Stimulated activated CD8-positive, alpha-beta memory T cell treated with anti-CD3 and anti-CD28 coated beads, Interleukin-7, amount 100 ng/mL, for 48 hours (primary cell): ENCODE measurements at places on chromosomes 4 and X.

DNA sequence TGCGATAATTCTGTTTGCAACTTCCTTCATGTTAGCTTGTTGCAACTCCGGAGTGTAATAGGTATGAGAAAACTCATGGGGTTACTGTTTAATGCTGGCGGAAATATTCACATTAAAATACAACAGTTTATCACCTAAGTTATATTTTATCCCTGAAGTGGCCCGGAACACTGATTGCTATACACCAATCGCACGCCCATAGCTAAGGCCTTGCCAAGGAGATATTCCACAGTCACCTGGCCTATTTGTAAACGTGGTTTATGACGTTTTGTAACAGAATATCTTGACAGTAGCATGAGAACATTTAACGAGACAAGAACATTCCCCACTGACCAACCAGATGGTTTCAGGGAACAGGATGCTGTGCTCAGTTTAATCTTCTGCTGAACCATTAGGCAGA lies 23.2 kb upstream of the FAM90A26 start:
- no peak for DNase-seq

DNA sequence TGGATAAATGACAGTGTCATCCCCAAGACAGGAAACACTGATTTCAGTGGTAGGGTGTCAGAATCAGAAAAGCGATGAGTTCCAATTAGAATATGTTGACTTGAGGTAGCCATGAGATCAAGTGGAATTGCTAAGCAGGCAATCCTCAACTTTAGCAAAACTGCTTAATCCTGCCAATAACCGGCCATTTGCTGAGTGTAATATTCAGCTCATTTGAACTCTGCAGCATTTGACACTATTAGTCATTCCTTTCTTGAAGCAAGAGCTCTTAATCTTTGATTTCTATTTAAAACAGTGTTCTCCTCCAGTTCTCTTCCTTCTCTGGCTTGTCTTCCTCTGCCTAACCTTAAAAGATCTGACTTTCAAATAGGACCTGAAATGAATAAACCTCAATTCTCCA lies 68.7 kb upstream of the DCLK2 start:
- DNase-seq = no peak

DNA sequence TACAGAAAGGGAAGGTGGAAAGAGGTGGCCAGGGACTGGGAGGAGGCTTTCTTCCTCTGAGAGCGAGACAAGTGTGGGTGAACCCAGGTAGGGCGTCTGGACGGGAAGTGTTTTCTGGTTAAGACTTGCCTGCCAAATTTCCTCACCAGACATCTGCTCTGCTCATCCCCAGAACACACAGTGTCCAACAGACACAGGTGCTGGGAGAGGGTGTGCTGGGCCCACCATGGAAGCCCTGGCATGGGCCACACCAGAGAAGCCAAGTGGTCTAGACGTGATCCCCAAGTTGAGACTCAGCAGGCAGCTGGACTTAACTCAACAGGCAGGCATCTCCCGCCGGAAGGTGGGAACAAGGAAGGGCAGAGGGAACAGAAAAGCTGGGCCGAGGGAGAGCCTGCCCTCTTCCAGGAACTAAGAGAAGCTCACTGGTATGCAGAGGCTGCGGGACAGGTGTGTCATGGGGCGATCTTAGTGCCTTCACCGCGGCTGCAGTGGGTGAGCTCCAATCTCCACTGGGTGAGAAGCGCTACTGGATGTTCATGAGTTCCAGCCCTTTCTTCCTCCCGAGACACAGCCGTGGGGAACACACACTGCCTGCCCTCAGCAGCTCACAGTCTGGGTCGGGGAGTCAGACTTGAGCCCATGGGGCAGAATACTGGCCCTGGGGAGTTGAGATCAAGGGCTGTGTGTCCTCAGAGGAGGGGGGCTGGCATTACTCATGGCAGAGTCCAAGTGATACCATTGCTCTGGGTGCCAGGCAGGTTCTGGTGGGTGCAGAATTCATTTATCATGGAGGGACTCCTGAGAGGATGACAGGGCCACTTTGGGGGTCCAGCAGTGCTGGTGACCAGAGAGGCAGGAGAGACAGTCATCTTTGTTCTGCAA lies 110.2 kb downstream of the CPZ start:
- DNase-seq = no peak

GRCh38 chrX:13047759-13048158 lies 3.3 kb upstream of the FAM9C start:
- no peak for DNase-seq

GRCh38 chrX:120476714-120477113 lies 7.6 kb upstream of the LAMP2 start:
- no peak for DNase-seq

DNA sequence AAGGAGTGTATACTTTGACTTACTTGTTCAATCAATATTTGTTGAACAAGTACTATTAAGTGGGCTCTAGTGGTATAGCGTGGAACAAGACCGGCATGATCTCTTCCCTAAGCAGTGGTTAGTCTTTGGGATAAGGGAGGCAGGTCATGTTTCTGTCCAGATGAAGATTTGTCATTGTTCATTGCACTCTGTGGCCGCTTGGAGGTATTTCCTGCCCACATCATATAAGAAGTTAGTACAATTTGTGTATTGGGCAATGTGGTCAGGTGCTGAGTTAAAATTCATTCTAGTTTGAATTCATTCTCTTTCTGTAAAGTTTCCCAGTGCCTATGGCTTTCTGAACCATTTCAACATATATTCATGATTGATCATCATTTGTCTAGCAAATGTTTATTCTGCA lies 101.1 kb upstream of the SHISA3 start:
- no peak for DNase-seq

DNA sequence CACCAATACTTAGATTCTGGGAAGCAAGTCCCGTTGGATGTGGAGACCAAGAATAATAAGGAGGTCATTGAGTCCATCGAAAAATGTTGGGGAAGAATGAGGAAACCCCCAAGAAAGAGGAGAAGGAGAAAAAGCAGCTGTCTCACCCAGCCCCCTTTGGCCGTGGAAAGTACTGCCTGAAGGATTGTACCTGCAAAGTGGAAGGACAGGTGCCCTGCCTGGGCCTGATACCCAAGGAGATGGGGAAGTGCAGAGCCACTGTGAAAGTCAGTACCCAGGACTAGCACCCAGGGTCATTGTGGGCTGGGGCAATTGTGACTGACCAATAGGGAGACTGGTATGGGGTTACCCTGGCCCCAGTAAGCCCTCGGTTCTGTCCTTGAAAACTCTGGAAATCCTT lies 13.8 kb upstream of the CFAP299 start:
- no peak for DNase-seq

DNA sequence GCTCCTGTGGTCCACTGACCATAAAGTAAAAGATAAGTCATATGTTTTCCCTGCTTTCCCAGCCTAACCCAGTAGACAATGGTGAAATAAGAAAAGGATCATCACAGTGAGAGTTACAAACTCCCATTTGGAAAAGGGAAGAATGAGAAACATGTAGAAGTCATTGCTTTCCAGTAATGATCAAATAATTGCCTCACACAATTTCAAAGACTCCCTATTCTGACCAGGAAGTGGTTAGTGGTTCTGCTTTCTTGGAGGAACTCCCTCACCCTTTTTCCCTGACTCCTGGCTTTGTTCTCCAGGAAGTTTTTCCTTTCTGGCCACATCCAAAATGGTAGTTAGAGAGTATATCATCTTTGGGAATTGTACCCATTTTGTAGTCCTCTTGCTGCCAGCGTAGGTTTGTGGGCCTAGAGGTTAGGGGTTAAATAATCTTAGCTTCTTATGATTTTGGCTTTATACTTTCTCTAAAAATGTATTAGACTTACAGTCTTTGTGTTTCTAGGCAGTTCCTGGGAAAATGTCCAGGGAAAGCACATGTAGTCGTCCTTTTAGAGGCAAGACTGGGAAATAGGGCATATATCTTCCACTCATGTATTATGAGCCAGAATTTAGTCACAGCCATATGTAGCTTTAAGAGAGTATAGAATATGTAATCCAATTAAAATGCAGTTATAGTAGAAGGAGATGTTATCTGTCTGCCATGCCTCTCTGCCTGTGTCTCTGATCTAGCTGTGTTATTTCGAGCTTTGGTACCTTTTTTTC lies 10.5 kb downstream of the VAMP7 start:
- no peak for DNase-seq

DNA sequence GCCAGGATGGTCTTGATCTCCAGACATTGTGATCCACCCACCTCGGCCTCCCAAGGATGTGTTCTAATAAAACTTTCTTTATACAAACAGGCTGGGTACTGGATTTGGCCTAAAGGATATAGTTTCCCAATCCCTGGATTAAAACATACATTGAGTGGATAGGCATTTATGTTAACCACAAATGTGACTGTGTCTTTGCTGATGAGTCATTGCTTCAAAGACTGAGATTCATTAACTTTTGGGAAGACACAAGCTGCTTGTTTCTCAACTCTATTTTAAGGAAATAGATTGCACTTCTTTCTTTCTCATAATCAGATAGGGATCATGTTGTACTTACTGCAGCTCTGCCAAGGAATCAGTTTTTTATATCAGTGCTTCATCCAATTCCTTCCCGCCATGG lies 131.3 kb upstream of the AGA start:
- no peak for DNase-seq

DNA sequence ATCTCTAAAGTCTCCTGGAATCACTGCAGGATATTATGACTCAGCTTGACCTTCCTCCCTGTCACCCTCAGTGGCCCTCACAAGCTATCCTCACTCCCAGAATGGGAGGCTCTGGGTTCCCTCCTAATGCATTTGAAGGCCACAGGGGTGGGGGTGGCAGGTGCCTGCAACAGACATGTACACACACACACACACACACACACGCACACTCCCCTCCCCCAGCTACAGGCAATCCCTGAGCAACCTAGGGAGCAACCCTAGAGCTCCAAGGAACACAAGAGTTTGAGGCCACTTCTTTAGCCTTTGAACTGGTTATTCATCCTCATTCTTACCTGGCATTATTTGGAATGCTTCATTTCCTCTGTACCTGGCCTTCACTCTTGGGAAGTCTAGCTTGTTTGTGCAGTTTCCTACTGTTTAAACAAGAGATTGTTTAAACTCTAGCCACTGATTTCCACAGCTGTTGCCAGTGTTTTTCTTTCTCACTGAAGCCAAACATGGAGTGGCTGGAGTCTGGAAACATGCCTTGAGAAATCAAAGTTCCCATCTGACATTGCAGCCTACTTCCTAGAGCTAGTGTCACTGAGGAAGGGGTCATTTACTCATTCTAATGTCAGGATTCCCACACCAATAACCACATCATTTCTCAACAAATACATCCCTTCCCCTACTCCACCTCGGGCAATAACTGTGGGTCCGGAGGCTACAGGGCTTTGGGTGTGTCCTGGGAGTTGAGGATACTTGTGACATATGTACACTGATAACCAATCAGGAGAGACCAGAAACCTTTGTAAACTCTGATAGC lies 37.7 kb downstream of the MAOA start:
- DNase-seq = no peak

DNA sequence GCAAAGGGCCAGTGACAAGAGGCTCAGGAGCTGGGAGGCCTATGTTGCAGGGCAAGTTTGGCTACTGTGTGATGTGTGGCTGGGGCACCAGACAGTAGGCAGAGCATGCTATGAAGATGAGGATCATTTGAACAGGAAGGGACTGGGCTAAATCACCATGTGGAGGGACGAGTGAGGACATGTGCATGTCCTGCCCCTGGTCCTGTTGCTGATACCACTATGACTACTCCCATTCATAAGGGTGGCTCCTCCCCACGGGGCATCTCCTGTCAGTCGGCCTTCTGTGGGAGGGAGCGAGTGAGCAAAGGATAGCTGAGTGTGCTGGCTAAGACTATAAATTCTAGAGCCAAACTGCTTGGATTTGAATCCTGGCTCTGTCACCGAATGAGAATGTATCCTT lies 139.2 kb downstream of the TMEM164 start:
- no peak for DNase-seq

- no peak for DNase-seq
These were observed 69.2 kb downstream of the SRPX start for GRCh38 chrX:38151441-38151840.

DNA sequence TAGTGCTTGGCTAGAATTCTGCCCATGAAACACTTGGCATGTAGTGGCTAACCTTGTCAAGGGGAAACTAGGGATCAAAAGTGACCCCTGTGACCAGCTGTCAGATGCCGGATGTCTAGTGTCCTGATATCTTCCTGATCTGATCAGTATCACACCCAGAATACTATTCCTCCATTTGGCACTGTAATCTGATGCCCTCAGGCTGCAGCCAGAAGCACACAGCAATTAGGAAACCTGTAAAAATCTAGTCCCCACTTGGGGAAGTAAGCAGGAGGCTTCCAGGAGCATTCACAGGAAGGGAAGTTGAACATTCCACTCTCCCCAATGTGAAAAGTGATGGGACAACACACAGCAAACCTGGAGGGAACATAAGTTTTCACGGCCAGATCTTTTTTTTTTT lies 125.1 kb downstream of the HS6ST2 start:
- no peak for DNase-seq

DNA sequence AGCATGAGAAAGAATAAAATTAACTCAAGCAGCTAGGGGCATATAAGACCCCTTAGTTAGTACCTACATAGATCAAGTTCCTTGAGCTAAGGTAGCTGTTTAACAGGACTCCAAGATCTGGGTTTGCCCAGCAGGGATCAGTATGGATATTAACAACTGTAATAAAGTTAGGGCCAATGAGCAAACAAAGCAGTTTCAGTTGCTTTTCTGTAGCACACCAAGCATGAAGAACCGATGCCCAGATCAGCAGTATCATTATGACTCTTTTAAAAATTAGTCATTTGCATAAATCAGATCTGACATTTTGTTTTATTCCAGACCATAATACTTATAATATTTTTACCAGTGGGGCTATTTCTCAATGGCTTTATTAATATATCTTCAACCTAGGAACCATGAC lies 80.9 kb downstream of the C4orf33 start:
- no peak for DNase-seq

DNA sequence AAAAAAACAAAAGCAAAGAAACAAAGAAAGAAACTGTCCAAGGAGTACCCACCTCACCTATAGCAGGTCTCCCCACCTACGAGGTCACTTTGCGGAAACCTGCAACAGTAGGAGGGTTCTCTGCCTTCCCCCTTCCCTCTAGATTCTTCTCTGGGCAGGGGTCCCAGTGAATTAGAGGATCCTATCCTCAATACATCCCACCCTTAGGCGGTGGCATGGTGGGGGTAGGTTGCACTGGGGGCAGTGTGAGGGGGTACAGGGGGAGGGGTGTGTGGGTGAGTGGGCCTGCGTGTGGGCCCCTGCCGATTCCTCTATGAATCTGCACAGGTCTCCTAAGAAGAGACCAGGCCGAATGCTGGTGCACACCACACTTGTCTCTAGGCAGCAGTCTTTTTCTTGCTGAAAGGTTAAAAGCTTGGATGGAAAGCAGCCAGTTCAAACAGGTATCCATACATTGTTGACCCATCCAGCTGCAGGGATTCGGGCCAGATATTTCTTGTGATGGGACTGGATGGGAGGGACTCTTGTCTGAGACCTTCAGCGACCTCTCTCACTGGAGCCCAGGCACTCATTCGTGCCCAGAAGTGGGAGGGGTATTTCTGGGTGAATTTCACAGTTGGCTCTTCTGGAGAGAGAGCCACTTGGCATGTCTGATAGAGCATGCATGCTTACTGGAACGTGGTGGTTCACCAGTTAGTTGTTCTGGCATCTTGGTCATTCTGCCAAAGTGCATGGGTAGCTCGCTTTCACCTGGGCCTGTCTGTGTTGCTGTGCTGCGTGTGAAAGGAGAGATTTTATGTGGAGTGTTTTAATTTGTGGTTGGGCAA lies 65.6 kb downstream of the NBDY start:
- no peak for DNase-seq

GRCh38 chrX:18964026-18964425 lies 19.9 kb downstream of the PHKA2 start:
- DNase-seq = no peak
